ENCODE measurements at places on chromosomes 2 and 18.

DNA sequence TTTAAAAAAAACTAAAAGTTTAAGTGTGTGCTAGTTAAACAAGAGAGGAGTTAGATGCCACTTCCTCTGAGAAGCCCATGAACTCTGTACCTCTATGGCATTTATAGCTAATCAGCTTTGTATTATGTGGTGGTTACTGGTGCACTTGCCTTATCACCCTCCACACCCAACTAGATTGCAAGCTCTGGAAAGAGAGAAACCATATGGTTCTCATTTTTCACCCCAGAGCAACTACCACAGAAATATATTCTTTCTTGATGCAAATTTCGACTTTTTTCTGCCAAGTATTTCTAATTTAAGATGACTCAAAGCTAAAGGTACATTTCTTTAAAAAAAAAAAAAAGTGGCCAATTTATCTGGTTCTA is 24.2 kb downstream of the RAPH1 start:
- DNase-seq = no peak

DNA sequence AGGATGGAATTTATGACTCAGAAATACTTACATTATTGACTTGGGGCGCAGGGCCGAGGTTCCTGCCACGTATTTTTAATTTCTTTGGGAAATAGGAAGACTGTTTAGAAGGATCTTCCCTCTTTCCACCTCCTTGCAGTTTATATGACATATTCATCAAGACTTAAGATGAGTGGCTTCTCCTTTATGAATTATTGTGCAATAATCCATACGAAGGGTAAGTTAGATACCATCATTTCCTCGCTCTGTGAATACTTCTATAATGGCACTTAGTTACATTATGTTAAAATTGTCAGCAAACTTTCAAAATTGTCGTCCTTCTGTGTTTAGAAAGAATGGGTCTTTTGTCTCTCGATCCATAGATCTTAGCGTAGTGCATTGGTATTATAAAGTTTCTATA is 328.8 kb upstream of the UBE2E3 start:
- no peak for DNase-seq

DNA sequence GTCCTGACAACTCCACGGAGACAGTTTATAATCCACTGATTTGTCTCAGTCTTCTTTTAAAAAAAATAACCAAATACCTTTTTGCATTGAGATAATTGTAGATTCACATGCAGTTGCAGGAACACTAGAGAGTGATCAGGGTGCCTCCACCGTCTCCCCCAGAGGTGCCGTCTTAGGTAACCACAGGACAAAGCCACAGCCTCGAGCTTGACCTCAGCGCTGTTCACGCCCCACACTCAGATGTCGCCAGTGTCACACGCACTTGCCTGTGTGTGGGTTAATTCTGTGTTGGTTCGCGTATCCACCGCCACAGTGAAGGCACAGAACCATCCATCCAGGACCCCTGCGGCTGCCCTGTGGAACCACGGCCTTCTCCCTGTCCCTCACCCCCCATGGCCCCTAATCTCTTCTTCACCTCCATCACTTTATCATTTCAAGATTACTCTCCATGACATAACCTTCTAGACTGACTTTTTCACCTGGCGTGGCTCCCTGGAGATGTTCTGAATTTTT is 295.0 kb upstream of the HDAC4 start:
- DNase-seq = no peak

DNA sequence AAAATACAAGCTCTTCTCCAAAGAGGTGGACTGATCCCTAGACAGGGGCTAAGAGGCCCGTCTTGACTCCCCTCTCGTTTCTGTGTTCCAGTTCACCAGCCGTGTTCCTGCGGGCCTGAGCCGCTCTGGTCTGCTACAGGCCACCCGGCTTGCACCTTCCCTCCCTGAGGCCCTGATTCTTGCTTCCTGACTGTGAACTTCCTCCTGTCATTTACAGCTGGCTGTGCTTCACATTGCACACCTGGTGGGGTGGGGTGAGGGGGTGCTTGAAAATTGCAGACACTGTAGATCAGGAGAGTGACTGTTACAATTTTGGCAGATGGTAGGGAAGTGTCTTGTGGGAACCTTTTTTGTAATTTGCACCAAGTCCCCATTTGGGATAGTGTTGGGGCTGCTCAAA is 64.4 kb downstream of the TSN start:
- DNase-seq = no peak

GRCh38 chr2:182372661-182373060 is 54.2 kb downstream of the PDE1A start:
- DNase-seq = peak; percentile 96

GRCh38 chr2:233114421-233114861 is 54.3 kb downstream of the INPP5D start:
- no peak for DNase-seq

GRCh38 chr2:200159357-200159707 is 147.2 kb upstream of the SPATS2L start:
- DNase-seq = peak; percentile 74

DNA sequence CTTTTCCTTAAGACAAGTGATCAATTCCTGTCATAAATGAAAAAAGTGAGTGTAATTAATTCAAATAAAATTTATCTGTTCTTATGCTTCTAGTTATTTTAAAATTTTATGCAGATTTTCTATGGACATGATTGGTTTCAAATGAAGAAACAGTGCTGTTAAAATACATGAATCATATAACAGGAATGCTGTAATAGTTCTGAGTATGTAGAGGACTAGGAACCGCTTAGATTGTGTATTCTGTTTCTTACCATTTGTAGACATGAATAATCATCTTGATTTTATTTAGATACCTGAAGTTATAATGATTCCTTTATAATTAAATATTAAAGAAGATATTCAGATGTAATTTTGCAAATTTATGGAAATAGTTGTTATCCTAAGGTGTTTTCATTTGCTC is 3.5 kb downstream of the ACTR2 start:
- peak; percentile 74 for DNase-seq

- DNase-seq = no peak
Measured at GRCh38 chr2:59959944-59960343, 593.5 kb downstream of the BCL11A start.

- peak; percentile 61 for DNase-seq
Measured at GRCh38 chr2:101145406-101145805, 5.8 kb downstream of the TBC1D8 start.

DNA sequence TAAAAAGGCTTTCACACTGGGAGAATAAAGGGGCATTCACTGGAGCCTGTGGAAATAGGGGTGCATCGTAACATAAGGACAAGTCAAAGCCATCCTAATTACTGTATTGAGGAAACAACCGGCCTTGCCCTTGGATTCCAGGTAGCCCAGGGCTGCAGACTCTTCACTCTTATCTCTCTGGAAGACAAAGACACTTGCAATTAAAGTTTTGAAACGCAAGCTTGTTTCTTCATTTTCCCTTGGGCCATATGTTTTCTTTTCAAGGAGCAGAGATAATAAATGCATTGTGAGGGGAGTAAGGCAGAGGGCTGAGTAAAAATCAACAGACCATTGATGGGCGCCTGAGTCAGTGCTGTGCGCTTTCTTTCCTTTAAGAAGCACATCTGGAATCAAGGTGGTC is 11.5 kb downstream of the TNFRSF11A start:
- no peak for DNase-seq

- no peak for DNase-seq
Measured at GRCh38 chr2:106028192-106028591, 165.9 kb downstream of the UXS1 start.

GRCh38 chr2:85796341-85797262 is 42.8 kb downstream of the ATOH8 start:
- DNase-seq = no peak

DNA sequence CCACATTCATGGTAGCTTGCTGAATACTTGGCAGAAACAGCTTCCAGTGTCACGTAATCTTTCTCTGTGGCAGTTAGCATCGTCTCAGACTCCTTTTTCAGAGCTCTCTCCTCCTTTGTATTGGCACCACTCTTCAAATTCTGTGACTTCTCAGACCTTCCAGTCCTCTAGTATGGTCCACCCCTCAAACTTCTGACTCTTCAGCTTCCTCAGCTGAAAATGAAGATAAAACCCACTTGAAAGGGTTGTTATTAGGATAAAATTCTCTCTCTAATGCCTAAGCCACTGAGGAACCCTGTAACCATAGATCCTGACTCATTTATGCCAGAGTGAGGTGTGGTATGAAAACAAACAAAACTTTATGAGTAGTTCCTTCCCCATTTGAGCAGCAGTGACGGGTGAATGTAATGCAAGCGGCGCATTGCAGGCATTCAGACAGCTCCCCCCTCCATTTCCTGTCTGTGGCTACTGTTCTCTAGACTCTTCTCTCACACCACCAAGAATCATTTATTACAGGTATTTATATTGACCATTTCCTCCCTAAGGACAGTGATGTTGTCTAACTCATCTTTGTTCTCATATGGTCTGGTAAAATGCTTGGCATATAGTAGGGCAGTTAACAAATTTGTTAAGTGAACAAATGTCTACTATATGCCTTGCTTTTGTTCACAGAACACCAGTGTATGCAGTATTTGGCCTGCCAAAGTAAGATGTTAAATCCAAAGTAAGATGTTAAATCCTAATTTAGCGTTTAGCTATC is 35.3 kb downstream of the GALNT1 start:
- DNase-seq = peak; percentile 87

- no peak for DNase-seq
Measured at GRCh38 chr18:37383846-37384595, 181.6 kb downstream of the CELF4 start.

GRCh38 chr2:110105608-110106467 is 9.8 kb downstream of the MALL start:
- peak; percentile 95 for DNase-seq

DNA sequence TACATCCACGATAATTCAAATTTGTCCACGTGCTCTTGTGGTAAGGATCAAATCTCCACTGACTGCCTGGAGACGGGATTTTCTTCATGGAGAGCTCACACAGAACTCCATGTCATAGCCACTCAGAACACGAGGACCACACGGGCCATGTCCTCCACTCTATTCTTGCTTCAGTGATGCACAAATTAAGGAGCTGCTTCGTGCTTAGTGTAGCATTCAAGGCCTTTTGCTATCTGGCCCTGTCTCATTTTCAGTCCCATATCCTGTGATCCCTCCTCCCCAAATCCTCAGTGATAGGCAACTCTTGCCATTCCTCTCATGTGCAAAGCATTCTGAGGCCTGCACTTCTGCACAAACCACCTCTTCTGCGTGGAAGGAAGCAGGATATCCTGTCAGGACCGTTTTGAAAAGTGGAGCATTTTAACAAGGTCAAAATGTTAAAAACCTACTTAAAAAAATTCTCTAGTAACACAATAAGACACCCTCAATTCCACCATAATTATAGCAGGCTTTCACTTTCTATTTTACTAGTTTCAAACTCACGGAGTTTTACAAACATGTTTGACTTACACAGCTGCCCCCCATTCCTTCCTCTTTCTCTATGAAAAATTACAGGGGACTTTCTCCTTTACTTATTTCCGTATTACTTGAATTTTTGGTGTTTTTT is 35.2 kb downstream of the ST3GAL5 start:
- DNase-seq = no peak

DNA sequence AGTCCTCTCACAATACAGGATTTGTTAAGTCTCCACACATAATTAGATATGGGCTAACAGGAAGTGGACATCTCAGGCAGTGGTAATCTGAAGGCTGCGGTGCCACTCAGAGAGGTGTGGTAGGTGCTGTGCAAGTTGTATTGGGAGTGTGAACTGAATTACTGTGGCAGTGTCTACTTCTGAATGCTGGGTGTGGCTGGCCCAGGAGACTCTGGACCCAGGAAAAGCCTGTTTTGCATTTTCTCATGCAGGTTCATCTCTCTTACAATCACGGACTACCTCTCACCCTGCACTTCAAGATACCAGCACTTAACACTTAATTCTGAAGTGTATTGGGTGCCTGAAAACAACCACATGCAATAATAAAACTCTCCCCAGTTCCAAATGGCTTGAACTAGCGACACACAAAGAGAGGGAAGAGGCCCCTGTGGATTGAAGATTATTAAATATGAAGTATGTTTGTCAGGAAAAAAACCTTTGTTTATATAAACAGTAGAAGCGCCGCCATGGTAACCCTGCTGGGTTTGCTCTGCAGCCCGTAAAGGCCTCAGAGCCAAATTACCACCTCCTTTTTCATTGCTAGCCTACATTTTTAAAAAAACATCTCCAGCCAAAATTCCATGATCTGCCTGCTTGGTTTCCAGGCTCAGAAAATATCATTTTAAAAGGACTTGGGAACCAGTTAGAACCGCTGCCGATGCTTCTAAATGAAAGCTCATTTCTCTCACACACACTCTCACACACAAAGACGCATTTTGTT is 77.5 kb downstream of the GFPT1 start:
- peak; percentile 28 for DNase-seq

DNA sequence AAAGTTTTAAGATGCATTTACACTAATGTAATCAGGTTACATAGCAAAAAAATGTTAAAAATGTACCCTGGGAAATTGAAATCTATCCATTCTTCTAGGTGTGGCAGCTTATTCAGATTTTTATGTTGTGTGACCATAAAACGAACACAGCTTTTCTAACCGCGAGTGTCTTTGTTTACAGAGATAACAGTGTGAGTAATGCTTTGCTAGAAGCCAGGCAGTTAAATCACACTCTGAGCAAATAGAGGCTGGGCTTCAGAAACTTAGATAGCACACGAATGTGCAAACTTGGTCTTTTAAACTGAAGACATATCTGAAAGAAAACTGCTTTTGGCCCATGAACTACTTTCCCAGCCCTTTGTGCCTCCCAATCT is 116.1 kb downstream of the SPTBN1 start:
- DNase-seq = peak; percentile 89

DNA sequence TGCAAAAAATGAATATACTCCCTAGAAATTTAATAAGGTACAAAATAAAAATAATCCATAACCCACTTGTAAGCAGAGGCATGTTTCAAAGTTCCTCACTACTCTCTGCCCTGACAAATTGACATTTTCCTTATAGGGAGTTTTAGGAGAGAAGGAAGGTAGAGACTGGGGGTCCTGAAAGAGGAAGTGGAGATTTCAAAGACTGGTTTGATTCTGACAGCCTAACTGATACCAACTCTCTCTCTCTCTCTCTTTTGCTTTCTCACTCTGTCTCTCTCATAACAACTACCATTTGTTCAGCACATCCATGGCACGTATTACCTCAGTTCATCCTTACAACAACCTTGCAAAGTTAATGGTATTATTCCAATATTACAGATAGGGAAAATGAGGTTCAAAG is 18.6 kb downstream of the FZD7 start:
- no peak for DNase-seq

- DNase-seq = peak; percentile 80
Measured at GRCh38 chr2:189142893-189143759, 36.4 kb downstream of the COL5A2 start.

GRCh38 chr2:202270487-202270886 is 4.9 kb downstream of the NOP58 start:
- DNase-seq = no peak

DNA sequence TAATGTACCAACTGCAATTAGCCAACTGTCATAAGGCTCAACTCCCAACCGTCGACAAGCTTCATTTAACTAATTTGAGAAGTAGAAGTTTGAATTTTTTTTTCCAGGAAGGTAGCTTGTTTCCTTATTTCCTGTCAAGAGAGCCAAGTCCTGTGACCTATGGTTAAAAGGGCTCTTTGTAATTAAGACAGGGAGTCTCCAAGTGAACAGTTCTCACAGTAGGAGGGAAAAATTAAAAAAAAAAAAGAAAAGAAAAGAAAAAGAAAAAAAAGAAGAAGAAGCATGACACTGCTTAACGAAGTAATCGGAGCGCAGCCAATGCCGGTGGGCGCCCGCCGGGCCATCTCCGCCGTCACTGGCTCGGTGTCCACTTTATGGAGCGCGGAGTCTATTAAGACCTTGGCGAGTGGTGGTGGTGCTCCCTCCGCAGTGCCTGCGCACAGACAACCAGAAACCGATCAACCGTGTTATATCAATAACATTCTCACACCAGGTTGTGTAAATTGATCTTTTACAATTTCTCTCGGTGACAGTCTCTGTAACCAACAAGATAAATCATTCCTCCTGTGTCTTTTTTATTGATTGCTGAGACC is 197.2 kb upstream of the POU3F3 start:
- no peak for DNase-seq
